ENCODE measurements at places on chromosomes 12 and 14. TPM values are rescaled to one million over a fixed set of nuclear protein-coding genes. Genes with fewer than 3 reads are reported as not detected.

Gene OTOGL
- polyA plus RNA-seq, result 0.45 TPM

Gene IL26
- not detected for polyA plus RNA-seq

Gene P2RX2
- polyA plus RNA-seq, result 0.12 TPM

Gene TOMM20L
- 0.78 TPM for polyA plus RNA-seq

Gene CLEC7A
- polyA plus RNA-seq, result 2.2 TPM

Gene PCNX1
- polyA plus RNA-seq, result 23.4 TPM

Gene ANKRD52
- 22.6 TPM for polyA plus RNA-seq

Gene HOTAIR
- 7.3 TPM for polyA plus RNA-seq

Gene APOLD1
- 10.8 TPM for polyA plus RNA-seq

Gene PRICKLE1
- polyA plus RNA-seq, result 27.1 TPM

Gene CDKN3
- polyA plus RNA-seq, result 29.5 TPM

Gene STON2
- 10.8 TPM for polyA plus RNA-seq

Gene DEPDC4
- 1.8 TPM for polyA plus RNA-seq

Gene FNTB
- 21.3 TPM for polyA plus RNA-seq

Gene SERPINA4
- not detected for polyA plus RNA-seq

Gene TSPAN19
- 0.58 TPM for polyA plus RNA-seq

Gene CRIP2
- 274 TPM for polyA plus RNA-seq

Gene CLEC1B
- 0.22 TPM for polyA plus RNA-seq

Gene NYNRIN
- polyA plus RNA-seq, result 33.9 TPM

Gene KRT2
- 0.11 TPM for polyA plus RNA-seq

Gene TMEM179
- 0.38 TPM for polyA plus RNA-seq

Gene IL31
- polyA plus RNA-seq, result not detected

Gene DPPA3
- not detected for polyA plus RNA-seq

Gene NGDN
- 39.6 TPM for polyA plus RNA-seq

Gene KRT71
- polyA plus RNA-seq, result not detected

Gene PTGDR
- 0.37 TPM for polyA plus RNA-seq

Gene PRH2
- polyA plus RNA-seq, result not detected

Gene DBX2
- 0.04 TPM for polyA plus RNA-seq

Gene ORAI1
- 25.8 TPM for polyA plus RNA-seq

Gene KIF26A
- 7.3 TPM for polyA plus RNA-seq

Gene TMEM119
- polyA plus RNA-seq, result 25.2 TPM

Gene ASB2
- polyA plus RNA-seq, result 15.0 TPM

Gene NTF3
- polyA plus RNA-seq, result 6.4 TPM

Gene NXPH4
- 4.6 TPM for polyA plus RNA-seq

Gene CCDC175
- polyA plus RNA-seq, result not detected
